ENCODE measurements at places on chromosomes 5 and 9. TPM values are rescaled to one million over a fixed set of nuclear protein-coding genes. Genes with fewer than 3 reads are reported as not detected.

SPINK7 gene
- total RNA-seq: 138 TPM

ABCA2 gene
- total RNA-seq: 2.0 TPM

PCDHB12 gene
- total RNA-seq: 0.72 TPM

DMGDH gene
- total RNA-seq: 0.60 TPM

ZNF474 gene
- total RNA-seq: not detected

RNF180 gene
- total RNA-seq: 2.8 TPM

DNA sequence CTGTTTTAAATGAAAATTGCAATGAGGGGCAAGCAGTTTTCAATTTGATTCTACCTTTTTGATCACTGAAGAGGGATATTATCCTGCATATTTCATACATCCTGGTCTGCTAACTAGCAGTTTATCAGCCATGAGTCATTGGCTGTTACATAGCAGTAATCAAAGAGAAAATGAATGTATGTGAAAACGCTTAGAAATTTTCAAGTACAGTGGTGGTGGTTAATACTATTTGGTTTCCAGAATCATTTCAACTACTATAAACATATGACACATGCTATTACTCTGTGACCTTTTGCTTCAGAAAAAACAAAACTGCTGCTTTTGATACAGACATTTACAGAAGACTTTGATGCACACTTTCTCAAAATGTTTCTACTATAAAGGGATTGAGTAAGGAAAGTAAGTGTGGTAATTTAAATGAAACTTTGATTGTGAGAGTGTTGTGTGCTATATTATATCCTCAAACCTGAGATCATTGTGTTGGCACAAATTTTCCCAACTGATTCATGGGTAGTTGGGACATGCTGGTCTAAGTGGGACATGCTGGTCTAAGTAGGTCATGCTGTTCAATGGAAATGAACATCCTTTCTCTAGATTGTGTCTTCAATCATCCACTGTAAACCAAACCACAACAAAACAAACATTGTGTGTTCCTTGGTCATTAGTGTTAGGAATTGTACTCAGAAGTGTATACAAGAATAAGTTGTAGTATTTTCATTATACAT, 5.1 kb downstream of the RNF14 start:
- no peak for ATAC-seq

DNA sequence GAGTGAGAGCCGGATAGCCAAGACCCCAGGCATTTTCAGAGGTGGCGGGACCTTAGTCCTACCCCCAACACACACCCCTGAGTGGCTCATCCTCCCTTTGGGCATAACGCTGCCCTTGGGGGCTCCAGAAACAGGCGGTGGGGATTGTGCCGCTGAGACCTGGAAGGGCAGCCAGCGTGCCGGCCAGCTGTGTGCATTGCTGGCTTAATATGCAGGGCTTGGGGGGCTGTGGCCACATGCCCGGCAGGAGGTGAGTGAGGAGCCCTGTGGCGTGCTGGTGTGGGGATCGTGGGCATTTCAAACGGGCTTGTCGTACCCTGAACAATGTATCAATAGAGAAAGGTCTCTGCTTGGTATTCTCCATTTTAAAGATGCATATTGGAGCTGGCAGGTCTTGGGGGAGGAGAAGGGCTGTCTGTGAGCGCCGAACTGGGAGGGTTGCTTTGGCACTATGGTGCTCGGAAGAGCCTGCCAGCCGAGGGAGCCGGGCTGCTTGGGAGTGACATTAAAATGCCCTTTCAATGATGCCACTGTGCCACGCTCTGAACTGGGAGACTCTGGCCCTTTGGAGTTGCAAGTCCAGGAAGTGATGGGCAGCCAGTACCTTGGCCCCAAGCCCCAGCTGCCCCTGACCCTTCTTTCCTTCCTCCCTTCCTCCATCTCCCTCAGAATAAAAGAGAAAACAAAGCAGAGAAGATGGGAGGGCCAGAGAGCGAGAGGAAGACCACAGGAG, 11.2 kb upstream of the OLFM1 start:
- ATAC-seq: no peak

DNA sequence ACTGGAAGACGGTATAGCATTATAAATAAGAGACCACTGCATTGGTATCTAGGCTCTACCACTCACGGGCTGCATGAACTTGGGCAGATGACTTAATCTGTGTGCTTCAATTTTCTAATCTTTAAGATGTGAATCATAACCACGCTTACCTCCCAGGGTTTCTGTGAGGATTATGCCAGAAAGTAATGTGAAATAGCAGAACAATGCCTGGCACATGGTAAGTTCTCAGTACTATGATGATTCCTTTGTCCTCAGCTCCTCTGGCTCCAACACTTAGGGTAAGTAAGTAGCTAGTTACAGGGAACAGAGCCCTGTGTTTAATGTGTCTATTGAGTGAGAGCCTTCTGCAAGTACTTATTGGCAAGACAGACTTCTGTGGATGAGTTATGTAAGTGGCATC, 31.1 kb downstream of the POU4F3 start:
- no peak for ATAC-seq

DNA sequence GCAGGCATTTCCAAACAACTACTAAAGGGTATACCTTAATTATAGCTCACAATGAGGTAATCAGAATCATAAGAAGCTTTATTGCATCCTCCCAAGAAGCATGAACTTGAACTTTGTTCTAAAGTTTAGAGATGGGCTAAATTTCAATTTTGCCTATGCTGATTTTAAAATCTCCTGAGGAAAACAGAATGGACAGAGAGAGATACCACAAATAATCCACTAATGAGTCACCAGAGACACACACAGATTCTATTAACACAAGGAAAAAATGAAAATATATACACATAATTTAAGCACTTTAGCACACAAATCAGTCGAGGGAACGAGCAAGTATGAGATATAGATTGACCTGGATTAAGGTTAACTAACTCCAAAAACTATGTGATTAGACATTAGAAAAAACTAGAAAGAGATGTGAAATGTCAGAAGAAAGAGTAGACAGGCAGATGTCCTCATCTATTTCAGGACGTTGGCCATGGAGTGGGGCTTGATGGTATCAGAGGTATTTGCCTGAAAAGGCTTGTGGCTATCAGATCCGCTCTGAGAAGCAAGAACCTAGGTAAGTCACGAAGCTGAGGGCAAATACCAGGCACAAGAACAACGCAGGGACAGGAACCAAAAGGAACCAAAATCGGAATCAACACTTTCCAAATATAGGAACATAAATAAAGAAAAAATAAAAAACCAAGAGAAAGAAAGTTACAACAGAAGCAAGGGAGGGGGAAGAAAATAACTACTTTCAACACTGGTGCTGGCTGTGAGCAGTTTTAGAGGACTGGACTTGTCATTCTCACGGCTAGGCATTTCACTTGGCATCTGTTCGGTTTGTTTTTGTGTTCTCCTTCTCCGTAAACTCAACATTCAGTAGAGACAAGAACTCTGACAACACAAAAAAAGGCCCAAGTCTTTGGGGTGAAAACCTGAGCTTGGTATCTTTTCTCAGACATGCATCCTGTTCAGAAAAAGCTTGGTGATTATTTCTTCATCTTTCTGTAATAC, 294.6 kb upstream of the PUM3 start:
- ATAC-seq: no peak

- no peak for ATAC-seq
These were observed 8.3 kb upstream of the DPM2 start for GRCh38 chr9:127945942-127946341.

DNA sequence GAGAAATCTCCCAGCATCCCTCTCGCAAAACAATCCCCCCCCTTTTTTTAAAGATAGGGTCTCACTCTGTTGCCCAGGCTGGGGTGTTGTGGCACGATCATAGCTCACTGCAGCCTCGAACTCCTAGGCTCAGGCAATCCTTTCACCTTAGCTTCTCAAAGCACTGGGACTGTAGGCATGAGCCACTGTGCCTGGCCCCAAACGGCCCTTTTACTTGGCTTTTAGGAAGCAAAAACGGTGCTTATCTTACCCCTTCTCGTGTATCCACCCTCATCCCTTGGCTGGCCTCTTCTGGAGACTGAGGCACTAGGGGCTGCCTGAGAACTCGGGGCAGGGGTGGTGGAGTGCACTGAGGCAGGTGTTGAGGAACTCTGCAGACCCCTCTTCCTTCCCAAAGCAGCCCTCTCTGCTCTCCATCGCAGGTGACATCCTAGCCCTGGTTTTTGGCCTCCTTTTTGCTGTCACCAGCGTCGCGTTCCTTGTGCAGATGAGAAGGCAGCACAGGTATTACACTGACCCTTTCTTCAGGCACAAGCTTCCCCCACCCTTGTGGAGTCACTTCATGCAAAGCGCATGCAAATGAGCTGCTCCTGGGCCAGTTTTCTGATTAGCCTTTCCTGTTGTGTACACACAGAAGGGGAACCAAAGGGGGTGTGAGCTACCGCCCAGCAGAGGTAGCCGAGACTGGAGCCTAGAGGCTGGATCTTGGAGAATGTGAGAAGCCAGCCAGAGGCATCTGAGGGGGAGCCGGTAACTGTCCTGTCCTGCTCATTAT, 6.8 kb downstream of the CA9 start:
- ATAC-seq: peak; percentile 24

DNA sequence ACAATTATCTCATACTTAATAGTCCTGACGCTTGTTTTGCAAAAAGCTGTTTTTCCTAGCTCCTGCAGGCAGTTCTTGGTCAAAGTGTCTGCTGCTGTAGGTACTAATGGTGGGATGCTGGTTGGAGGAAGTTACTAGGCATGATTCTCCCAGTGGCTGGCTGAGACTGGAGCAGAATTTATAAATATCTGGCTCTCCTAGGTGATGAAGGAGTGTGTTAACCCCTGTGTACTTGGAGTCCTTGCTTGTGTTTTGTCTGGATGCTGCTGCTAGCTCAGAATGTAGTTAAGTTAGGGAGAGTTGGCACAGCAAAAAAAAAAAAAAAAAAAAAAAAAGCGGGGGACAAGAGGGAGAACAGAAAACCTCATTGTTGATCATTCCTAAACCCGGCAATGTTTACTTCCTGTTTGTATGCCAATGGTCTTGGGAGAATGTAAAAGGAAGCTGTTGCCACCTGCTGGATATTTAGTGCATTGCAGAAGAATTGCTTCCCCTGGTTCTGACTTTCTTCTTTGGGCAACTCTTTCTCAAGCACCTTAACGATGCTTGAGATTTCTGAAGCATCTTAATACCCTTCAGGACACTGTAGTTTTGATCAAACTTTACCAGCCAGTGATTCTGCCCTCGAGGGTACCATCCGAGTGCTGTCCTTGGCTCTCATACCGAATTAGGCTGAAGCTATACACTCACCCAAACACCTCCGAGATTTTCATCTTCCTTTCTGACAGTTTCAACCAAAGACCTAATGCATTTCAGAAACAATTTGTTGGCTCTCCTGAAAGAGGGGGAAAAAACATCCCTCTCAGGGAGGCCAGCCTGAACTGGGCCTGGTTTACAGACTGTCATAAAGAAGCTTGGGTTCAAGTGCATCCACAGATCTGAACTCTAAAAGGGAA, 71.7 kb upstream of the WWC1 start:
- ATAC-seq: peak; percentile 81

DNA sequence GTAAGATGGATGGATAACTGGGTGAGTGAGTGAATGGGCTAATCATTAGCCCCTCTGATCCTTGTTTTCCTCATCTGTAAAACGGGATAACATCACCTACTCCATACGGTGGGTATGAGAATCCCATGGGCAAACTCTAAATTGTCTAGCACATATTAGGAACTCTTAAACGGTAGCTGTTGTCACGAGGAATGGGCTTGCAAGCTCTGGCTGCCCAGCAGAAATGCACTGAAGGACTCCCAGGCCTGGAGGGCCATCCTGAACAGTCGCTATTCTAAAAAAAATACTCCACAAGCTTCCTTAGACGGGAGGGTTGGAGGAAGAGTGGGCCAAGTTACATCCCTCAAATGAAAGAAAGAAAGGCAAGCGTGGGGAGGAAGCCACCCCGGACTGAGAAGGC, 711 bp upstream of the POU4F3 start:
- ATAC-seq: no peak

DNA sequence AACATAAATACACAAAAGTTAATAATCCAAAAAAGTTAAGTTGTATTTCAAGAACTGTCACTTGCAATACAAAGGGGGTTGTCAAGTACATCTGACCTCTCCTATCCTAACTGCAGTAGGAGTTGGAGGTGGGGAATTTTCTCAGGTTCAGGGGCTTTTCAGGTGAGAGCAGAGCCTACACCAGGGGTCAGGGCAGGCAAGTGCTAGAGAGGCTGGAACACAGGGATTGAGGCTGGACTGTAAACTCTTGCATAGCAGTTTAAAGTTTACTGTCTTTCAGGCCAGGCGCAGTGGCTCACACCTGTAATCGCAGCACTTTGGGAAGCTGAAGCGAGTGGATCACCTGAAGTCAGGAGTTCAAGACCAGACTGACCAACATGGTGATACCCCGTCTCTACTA, 25.4 kb upstream of the RASGRF2 start:
- ATAC-seq: no peak

DNA sequence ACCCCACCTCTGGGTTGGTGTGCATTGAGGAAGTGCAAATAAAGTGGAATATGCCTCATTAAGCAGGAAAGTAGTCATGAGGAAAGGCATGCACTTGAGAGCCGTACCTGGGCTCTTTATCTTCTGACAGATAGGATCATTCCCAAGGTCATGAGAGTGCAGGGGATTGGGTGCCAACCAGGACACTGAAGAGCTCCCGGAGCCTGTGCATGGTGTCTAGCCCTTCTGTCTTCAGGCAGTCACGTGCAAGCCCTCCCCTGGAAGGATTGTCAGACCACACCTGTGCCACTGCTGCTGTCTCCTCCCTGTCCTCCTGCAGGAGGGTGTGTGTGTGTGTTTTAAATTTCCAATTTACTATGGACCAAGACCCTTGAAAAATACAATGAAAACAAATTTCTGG, 69.6 kb downstream of the PDE8B start:
- ATAC-seq: no peak

- no peak for ATAC-seq
These were observed 85.4 kb downstream of the YTHDC2 start for GRCh38 chr5:113598926-113599325.

- peak; percentile 85 for ATAC-seq
These were observed at the start of gene ZNF454 for GRCh38 chr5:178940569-178941360. Gene ZNF454, plus strand, starts transcription at chr5:178941198. Its CDS starts 1,594 bp downstream, at chr5:178942792.

- no peak for ATAC-seq
These were observed 7.8 kb upstream of the MSANTD3 start for GRCh38 chr9:100419166-100419565.

GRCh38 chr5:174098694-174099093, 53.2 kb downstream of the NSG2 start:
- no peak for ATAC-seq

GRCh38 chr9:1875921-1876448, 139.2 kb upstream of the SMARCA2 start:
- ATAC-seq: no peak

DNA sequence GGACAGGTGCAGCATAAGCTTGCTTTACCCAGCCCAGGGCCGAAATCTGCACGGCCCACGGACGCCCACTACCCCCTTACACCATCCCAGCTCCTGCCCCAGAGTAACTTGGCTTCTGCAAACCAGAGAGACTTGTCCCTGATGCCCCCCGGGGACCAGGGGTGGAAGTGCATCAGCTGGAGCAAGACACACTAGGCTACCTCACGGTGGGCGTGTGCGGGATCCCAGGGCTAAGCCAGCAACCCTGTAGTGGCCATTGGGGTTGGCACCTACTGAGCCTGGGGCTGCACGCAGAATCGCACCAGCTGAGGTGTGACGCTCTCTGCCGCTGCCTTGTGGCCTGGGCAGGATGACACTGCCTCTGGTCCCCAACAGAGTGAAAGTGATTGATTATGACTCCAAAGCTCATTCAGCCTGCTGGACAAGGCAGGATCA, 6.1 kb upstream of the ZNF79 start:
- ATAC-seq: peak; percentile 78

- ATAC-seq: no peak
These were observed 15.3 kb upstream of the CD180 start for GRCh38 chr5:67211926-67212325.
